ENCODE measurements at places on chromosomes 13 and 19. TPM values are rescaled to one million over a fixed set of nuclear protein-coding genes. Genes with fewer than 3 reads are reported as not detected.

Gene ZNF730
- total RNA-seq = 0.49 TPM

Gene C19orf33
- total RNA-seq = 310 TPM

DNA sequence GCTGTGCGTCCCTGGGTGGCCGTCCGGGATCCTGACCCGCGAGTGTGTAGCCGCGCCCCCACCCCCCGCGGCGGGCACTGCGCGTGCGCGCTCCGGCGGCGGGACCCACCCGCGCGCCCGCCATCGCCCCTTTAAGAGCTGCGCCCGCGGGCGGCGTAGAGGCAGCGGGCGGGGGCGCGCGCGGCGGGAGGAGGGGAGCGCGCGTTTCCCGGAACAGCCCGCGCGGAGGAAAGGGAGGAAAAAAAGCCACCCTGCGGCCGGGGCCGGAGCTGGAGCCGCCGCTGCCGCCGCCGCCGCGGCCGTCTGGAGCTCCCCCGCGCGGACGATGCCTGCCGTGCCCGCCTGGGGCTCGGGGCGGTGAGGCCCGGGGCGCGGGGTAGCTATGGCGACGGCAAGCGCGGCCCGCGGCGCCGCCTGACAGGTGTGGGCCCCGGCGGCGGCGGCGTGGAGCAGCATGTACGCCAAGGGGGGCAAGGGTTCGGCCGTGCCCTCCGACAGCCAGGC is at the start of gene SSBP4:
Gene SSBP4 (plus strand): TSS at position 204 of the 504 bp plus-strand sequence. CDS start 251 bp downstream, at position 455.
- peak; percentile 82 for DNase-seq

DNA sequence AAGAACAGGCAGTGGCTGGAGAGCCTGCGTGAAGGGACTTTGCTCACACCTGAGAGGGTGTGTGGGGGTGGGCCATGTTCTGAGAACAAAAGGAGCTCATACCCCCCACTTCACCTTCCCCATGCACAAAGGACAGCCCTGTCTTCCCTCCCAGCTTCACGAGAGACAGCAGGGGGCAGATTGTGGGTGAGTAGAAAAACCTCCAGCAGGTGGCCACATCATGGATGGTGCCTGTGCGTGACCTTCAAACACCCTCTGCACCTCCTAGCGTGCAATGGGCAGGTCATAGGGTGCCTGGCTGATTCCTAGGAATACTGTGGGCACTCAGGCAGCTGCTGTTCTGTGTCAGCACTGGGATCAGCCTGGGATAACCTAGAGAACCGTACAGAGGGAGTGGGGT is 36.3 kb upstream of the PSG9 start:
- no peak for DNase-seq
